Urothelium cell line (cell line): ENCODE measurements at places on chromosomes 1 and 21.
A peak's percentile ranks its signal among the peaks of the same experiment; 100 is the strongest.

DNA sequence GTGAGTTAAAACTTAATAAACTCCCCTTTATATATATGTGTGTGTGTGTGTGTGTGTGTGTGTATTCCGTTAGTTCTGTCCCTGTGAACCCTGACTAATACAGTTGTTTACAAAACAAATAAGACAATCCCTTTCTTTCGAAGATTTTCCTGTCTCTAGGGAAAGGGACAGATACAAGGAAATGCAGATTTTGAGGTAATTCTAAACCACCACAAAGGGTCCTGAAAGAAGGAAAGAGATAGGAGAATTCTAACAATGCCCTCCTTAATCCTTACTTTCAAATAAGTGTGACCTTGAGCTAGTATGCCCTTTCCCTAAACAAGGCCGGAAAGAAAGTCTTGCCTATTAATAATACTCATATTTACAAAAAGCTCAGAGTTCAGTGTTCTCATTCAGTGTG is 164.8 kb upstream of the COL11A1 start:
- DNase-seq, result no peak

DNA sequence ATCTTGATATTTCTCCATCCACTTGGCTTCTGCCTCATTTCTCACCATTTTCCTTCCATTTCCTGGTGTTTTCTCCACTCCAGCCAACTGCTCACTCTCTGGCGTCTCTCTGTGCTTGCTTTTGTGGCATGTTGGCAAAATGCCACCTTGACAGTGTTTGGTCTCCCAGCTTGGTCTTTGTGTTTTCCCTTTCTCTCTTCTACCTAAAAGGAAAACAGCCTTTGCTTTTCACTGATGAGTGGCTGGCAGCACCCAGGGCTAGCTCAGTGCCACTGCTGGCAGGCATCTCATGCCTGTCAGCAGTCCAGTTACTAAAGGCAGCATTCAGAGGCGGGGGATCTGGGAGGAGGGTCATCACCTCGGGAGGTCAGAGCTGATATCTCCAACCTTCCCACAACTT is 55.3 kb upstream of the DSCAM start:
- DNase-seq, result no peak

DNA sequence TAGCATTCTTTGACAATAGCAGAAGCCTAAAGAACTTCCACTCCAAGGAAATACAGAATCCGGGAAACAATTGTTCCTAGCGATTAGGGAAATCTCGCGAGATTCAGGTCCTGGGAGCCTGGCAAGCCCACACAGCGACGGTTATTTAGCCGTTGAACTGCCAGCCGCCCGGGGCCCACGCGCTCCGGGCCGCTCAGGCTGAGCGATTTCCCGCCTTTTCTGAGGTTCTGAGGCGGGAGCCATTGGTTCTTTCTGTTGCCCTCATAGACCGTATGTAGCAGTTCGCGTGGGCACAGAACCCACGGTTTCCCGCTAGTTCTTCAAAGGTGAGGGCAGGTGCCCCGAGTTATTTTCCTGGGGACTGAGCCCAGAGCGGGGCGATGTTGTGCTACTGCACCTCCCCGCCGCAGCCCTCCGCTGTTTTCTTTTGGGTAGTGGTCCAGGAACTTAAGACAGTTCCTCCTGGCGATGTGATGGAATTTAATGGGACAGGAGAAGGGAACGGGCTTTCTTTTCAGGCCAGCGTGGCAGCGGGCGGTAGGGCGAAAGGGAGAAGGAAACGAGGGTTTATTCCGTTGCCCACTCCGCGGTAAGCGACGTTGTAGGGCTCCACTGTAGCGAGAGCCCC is at the start of gene SYCP1:
SYCP1 (plus strand) TSS at position 171 of the 628 bp plus-strand sequence. CDS start 602 bp downstream, outside the sequence.
- no peak for DNase-seq

DNA sequence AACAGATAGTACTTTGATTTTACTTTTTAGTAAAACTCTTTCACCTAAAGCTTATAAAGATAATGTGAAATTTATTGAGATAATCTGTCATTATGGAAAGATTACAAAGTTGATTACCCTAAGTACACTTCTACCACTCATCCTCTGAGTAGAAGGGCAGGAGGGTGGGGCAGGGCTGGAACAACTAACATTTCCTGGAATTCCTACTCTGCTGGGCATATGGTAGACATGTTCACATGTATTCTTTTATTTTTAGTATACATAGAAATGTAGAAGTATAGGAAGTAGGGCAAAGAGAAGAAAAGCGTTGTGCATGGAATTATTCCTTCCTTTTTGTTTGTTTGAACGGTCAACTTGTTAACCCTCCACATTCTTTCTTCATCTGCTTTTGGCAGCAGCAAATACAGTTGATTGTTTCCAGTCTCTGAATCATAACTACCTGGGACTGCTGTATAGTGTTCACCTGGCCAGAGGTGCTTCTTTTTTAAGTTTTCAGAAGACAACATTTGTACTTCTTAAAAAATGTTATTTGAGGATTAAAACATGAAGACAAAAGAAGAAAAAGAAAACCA is 85.1 kb downstream of the POU2F1 start:
- DNase-seq, result no peak

- no peak for DNase-seq
Measured at GRCh38 chr1:107533436-107533835, 392.6 kb downstream of the NTNG1 start.

- no peak for DNase-seq
Measured at GRCh38 chr1:94248956-94249688, 11.7 kb upstream of the ARHGAP29 start.

DNA sequence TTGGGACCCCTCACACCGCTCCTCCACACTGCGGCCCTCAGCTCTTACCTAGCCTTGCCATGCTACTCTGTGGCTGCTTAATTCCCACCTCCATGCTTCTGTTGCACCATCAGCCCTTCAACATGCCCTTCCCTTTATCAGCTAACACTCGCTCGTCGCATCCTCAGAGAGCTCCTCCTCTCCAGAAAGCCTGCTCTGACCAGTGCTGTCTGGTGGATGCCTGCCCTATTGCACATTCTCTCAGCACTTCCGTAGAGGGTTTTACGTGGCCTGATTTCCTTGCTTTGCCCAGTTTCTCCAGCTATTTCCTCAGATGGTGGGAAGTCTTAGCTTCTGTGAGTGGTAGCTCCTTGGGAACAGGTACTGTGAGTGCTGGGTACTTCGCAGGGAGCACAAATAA is 10.3 kb upstream of the LAD1 start:
- DNase-seq, result no peak

DNA sequence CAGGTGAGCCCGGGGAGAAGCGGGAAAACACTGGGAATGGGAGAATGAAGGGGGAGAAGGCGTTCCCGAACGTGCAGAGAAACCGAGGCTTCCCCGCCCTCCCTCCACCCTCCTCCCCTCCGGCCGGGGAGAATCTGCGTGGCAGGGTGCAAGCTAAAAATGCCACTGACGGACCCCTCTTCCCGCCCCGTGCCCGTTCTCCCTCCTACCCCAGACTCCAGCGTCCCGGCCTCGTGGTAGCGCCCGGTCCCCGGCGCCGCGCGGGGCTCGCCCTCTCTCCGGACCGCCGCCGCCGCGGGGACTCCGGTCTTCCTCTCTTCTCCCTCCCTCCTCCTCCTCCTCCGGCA is 81.6 kb upstream of the AK4 start:
- DNase-seq, result no peak

DNA sequence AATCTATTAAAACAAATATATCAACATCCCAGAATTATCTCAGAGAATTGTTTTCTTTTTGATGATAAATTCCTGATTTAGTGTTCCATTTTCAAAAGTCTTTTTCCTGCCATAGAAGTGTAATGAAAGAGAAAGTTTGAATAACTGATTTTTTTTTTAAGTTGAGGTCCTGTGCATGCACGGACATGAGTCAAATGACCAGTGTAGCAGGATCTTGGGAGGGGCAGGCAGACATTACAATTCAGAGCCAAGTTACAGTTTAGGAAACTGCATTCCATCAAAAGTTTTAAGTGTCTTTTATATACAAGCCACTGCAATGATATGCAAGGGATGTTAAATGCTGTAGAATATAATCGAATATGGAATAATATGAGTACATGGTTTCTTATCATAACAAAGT is 227.5 kb downstream of the HMCN1 start:
- no peak for DNase-seq

GRCh38 chr1:106600626-106601025 is 455.8 kb upstream of the PRMT6 start:
- no peak for DNase-seq

GRCh38 chr1:89799495-89799894 is 21.3 kb upstream of the LRRC8D start:
- peak; percentile 43 for DNase-seq

DNA sequence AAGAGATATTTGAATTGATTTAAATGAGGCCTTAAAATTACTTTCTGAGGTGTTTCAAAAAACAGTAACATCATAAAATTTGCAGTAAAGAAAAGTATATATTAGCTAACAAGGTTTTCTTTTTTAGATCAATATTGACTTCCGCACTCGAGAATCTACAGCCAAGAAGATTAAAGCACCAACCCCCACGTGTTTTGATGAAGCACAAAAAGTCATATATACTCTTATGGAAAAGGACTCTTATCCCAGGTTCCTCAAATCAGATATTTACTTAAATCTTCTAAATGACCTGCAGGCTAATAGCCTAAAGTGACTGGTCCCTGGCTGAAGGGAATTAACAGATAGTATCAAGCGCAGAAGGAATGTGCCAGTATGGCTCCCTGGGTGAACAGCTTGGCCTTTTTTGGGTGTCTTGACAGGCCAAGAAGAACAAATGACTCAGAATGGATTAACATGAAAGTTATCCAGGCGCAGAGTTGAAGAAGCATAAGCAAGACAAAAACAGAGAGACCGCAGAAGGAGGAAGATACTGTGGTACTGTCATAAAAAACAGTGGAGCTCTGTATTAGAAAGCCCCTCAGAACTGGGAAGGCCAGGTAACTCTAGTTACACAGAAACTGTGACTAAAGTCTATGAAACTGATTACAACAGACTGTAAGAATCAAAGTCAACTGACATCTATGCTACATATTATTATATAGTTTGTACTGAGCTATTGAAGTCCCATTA is 3.6 kb downstream of the RGS1 start:
- DNase-seq, result no peak

- DNase-seq, result no peak
Measured at GRCh38 chr1:200423235-200423634, 13.4 kb upstream of the ZNF281 start.

DNA sequence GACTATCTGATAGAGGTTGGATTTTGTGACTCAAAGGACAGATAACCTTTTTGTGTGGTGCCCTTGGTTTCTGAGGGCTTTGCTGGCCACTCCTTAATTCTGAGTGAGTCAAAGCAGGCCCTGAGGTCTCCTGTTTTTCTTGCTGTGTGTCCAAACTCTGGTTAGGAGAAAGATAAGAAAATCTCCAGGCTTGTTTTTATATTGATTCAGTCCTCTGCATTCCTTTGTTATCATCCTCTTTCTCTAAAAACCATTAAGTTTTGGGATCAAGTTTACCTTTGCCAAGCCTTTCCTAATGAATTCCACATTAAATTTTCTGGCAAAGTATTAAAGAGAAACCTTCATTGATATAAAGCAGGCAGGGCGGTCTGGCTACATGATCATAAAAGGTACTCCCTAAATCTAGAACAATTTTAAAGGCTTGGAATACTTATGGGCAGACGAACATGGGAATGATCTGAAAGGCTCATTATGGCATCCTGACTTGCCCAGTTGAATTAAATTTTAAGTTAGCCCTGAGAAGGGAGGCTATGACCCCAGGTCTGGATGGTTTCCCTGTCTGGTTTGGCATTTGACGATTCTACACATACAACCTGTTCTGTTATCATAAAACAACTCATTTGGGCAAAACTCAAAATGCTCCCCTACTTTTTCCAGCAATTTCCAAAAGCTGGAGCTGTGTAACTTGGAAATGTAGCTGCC is 20.8 kb downstream of the ZBTB8B start:
- DNase-seq, result no peak

- no peak for DNase-seq
Measured at GRCh38 chr1:36737767-36738166, 255.1 kb upstream of the CSF3R start.

GRCh38 chr1:209405183-209405814 is 178.2 kb upstream of the CAMK1G start:
- DNase-seq, result peak; percentile 65

GRCh38 chr1:192632641-192633532 is 3.1 kb upstream of the RGS13 start:
- no peak for DNase-seq

DNA sequence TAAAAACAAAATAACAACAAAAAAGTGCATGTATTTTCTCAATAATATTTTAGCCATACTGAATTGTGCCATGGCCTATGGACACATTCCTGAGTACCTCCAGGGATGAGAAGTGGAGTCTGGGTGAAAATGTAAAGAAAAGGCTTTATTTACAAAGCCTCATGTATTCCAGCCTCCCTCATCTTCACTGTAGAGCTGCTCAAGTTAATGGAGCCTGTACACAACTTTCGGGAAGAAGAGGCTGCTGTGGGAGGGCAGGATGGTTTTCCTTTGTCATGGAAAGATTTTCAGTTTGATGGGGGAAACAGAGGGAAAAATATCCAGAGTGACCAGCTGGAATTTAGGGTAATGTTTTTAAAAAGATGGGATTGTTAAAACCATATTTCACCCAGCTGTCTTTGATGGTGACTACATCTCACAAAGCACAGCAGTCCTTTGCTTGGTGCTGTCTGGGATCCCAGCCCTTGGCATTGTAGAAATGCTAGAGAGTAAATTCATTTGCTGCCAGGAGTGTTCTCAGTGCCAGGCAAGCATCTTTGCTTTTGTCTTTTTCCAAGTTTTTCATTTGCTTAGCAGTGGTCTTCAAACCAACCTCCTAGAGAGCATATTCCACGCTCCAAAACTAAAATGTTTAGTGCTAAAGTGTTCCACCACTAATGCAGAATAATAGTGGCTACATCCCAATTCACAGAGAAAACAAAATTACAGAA is 54.9 kb downstream of the DPT start:
- DNase-seq, result no peak

GRCh38 chr1:226549937-226550671 is 1.5 kb downstream of the STUM start:
- no peak for DNase-seq

DNA sequence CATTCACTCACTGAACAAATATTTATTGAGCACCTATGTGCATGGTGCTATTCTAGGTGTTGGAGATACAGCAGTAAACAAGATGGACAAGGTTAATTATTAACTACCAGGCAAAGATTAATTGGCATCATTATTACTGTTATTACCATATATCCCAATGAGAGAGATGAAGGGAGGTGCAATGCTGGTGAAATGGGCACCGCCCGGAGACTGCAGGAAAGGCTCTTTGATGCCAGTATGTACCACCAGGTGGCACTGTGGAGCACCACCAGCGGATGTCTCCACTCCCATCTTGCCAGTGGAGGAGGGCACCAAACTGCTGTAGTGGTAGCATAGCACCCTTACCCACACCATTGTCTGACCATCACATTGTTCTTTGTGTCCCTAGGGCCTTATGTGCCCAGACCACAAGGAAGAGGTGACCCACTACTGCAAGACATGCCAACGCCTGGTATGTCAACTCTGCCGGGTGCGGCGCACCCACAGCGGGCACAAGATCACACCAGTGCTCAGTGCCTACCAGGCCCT is 3.0 kb downstream of the TRIM46 start:
- peak; percentile 89 for DNase-seq
